ENCODE measurements at places on chromosomes 3 and 15.

GRCh38 chr3:24451461-24452099, 43.1 kb downstream of the THRB start:
- no peak for DNase-seq

GRCh38 chr15:31265871-31266711, 60.5 kb upstream of the KLF13 start:
- DNase-seq = no peak

- DNase-seq = no peak
These were observed 9.1 kb upstream of the PLSCR4 start for GRCh38 chr3:146259880-146260589.

- no peak for DNase-seq
These were observed 21.4 kb downstream of the SNX4 start for GRCh38 chr3:125498630-125499029.

DNA sequence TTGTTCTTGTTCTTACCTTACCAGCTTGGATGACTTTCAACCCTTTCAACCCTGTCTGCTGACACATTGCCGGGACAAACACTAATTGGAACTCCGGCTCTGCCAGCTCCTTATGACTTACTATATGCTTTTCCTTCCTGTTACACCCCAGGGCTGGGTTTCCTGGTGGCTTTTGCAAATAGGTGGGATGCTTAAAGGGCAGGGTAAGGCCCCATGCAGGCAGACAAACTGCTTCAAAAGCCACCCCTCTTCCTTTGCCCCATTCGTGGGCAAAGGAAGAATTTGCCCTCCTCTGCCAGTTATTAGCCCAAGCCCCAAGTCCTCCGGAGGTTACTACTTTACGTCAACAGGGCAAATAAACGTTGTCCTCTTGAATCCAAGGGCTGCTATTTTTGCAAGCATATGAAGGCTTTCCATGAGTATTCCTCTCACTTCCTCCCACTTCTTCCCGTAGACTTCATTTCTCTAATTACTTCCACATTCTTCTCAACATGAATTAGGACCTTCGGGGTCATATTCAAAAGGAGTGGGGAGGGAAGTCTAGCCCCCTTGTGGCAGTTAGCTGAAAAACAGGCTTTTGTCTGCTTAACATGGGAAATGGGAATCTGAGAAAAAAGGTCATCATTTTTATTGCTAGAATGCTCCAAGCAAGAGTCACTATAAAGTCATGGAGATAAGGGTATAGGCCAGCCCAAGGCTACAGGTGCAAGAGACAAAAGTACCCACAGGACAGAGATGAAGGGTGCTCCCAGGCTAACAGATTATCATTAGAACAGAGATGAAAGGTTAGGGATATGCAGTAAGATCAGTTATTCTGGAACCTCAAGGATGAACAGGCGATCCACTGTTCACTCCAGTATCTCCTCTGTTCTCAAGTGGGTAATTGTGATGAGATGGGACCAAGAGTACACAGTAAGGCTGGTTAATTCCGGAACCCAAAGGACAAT, 56.3 kb upstream of the FSTL1 start:
- peak; percentile 9 for DNase-seq

DNA sequence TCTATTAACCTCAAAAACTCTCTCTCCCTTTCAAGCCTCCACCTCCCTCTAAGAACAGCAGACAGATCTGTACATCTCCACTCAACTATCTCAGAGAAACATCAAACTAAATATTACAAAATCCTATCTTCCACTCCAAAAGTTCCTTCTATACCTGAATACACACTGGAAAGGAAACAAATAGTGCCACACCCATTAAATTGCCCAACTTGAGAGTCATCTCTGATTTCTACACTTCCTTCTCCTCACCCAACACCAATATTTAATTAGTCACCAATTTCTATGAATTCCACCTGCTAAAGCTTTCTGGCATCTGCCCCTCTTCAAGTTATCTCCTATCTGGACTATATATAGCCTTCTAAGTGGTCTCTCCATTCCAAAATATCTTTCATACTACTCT, 65.8 kb downstream of the PEAK1 start:
- no peak for DNase-seq

DNA sequence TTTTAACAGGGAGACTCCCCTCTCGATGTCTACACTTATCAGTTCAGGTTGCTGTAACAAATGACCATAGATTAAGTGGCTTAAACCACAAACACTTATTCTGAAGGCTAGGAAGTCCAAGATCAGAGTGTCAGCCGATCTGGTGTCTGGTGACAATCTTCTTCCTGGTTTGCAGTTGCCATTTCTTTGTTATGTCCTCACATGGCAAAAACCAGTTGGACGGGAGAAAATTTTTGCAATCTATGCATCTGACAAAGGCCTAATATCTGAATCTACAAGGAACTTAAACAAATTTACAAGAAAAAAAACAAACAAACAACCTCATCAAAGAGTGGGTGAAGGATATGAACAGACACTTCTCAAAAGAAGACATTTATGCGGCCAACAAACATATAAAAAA, 116.9 kb upstream of the FOXB1 start:
- DNase-seq = peak; percentile 22
